ENCODE measurements at places on chromosomes 7 and 10.

DNA sequence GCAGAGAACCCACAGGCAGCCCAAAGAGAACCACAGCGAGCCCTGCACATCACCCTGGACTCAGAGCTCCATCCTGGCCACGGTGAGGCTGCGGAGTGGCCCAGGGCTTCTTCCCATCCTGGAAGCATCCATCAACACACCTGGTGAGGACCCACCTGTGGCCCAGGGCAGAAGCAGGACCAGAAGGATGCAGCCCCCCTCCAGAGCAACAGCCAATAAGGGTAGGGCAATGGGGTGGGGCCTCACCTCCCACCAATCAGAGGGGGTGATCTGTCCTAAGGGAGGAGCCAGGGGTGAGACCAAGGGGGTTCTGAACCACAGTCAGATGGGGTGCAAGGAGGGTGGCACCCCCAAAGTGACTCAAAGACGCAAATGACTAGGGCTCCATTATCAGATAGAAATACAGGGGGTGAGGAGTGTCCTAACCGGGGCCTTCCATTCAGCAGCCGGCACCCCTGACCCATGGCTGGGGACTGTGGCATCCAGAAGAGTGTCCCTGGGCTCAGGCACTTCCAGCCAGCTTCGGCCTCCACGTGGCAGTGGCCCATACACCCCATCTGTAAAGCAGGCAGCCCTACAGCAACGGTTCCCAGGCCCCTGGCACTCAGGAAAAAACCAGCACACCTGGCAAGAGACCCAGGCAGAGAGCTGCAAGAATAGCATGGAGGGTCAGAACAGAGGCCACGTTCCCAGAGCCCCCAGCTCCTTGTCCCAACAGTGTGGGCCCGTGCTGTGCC is 36.9 kb downstream of the STK32C start:
- DNase-seq = no peak

GRCh38 chr7:107277331-107277730 is 108.5 kb downstream of the HBP1 start:
- DNase-seq = no peak

DNA sequence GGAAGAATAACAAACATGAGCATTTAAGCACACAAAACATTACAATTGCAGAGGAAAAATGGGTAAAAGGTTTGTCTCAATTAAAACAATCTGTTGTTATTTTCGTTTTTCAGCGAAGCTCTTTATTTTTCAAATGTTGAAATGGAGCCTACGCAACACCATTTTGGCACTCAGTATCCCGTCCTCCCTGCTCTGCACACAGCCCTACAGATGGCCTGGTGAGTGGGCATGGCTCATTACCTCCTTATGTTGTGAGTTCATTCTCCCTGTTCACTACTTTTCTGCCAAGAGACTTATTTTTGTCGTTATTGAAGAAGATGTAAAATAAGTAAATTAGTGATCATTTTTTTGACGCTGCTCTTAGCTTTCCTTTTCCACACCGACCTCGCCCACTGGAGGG is 167.8 kb upstream of the CXCL12 start:
- no peak for DNase-seq

DNA sequence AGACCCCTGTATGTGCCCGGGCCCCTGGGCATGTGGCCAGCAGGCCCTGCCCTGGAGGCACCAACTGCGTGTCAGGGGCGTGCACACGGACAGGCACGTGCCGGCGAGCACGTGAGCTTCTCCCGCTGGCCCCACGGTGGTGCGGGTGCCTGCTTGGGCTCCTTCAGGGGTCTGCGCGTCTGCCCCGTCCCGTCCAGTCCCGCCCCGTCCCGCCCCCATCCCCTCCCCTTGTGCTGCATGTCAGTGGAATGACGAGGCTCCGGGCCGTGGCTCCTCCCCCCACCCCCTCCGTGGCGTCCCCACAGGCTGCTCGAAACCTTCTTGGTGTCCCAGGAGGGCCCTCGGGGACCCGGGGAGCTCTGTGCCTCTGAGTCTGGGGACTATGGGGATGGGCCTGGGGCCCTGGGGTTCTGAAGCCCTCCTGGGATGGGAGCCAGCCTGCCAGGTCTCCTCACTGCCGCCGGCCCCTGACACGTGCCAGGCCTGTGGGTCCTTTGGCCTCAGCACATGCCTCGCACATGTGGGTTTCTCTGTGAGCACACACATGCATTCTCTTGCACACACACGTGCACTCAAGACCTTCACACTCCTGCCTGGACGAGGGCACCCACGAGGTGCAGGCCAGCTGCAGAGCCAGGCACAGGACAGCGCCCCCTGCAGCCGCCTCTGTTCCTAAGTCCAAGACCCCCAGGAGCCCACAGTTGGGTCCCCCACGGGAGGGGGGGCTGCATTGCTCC is 27.5 kb upstream of the AMZ1 start:
- DNase-seq = no peak

- DNase-seq = no peak
Observed at GRCh38 chr7:85046534-85046933, 140.3 kb downstream of the SEMA3D start.

- no peak for DNase-seq
Observed at GRCh38 chr7:142939226-142939910, at the start of gene LLCFC1. Gene LLCFC1, plus strand, starts transcription at chr7:142939484. Its CDS starts 138 bp downstream, at chr7:142939622.

DNA sequence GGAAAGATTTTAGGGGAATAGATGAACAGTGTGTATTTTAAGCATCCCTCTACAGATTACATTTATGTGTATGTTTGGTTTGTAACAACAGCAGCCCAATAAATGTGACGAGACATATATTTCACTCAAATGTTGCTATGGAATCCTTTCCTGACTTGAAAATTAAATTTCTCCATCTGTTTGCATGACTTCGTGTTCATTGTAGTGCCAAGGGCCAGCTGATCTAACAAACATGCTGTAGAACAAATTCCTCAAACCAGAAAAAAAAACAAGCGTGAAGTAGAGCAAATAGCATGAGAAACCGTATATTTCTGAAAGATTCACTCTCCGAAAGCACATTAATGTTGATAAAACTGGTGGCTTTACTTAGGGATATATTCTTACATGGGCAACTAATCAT is 87.8 kb downstream of the NRCAM start:
- DNase-seq = no peak

GRCh38 chr10:133357285-133358161 is at the start of gene FUOM:
Gene FUOM, minus strand, starts transcription at chr10:133358019. Its CDS starts 12 bp downstream, at chr10:133358007.
- peak; percentile 78 for DNase-seq

DNA sequence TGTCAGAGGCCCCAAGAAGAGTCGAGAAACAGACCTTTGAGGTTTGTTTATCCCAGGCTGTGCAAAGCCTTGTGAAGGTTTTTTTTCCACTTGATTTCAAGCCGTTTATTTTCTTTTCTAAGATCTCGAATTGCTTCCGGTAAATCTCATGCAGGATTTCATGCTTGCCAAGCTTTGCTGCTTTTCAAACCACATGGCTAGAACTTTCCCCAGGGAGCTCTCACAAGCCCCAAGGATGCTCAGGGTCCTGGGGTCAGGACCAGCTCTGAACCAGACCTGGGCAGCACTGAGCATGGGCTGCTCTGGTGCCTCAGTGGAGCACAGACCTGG is 48.0 kb upstream of the AQP1 start:
- DNase-seq = no peak

DNA sequence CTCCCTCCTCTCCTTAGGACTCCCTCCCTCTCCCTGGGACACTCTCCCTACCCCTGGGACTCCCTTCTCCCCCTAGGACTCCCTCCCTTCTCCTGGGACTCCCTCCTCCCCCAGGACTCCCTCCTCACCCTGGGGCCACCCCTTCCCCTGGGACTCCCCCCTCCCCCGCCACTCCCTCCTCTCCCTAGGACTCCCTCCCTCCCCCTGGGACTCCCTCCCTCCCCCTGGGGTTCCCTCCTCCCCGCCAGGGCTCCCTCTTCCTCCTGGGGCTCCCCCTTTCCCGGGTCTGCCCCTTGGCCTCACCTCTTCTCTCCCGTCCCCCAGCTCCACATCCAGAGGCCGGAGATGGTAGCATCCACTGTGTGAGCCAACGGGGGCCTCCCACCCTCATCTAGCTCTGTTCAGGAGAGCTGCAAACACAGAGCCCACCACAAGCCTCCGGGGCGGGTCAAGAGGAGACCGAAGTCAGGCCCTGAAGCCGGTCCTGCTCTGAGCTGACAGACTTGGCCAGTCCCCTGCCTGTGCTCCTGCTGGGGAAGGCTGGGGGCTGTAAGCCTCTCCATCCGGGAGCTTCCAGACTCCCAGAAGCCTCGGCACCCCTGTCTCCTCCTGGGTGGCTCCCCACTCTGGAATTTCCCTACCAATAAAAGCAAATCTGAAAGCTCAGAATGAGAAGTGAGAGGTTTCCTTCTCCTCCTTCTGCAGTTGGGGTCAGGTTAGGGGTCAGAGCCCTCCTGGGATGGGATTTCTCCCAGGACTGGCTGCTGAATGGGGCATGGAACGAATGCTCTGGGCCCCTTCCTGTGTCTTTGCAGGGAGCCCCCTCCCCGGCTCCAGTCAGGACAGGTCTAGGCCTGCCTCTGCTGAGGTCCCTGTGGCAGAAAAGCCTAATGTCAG is 1.4 kb upstream of the MUC17 start:
- no peak for DNase-seq

All from CD4-positive, alpha-beta T cell treated with Interleukin-1 beta for 1 hour (primary cell).